ENCODE measurements at places on chromosomes 4 and X.

- DNase-seq: no peak
Measured at GRCh38 chrX:18640686-18641085, 31.2 kb downstream of the RS1 start.

DNA sequence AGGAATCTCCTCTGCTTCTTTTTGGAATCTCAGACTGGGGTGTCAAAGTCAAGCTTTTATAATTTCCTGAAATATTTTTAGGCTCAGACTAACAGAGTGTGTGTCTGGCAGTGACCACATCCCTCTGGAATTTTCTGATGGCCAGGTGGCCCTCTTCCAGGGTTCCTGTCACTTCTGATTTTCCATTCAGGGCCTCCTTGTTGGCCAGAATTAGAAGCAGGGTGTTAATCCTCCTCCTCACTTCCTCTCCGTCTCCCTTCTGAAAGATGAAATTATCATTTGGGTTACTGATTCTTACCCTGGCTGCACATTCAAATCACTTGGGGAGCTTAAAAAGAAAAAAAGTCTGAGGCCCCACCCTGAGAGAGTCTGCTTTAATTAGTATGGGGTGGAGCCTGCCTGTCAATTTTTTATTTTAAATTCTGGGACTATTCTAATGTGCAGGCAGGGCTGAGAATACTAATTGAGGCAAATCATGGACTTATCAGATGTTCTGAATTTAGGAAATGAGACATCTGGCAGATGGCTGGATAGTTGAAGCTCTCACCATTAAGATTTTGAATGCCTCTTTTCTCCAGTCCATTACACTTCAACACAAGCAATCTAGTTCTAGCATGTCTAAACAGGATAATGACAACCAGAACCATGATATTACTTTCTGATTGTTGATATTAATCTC, 43.2 kb downstream of the HAND2 start:
- DNase-seq: no peak

DNA sequence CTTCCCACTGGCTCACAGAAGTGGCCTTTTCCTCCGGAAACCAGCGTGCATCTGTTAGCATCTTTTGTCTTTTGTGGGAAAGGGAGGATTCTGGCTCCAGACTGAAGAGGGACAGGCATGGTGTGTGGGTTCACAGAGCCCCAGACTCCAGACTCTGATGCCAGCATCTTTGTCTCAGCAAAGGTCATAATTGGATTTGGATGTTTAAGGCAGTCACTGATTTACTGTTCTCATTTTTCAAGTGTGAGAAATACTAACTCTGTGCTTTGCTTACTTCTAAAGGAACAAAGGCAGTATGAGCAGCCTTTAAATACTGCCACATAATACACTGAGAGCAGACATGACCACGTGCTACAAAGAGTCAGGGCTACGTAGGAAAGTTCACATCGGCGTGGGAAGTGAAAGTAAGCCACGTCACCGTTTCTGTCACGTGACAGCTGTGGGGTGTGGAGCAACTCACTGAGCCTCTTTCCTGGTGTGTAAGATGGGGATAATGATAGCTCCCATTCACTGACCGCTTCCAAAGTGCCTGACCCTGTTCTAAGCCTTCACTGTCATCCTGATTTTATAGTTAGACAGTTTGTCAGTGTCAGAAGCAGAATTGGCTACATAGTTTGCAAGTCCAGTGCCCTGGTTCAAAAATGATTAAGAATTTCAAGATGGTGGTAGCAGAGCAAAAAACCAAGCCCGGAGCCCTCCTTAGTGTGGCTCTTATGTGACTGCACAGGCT, 24.8 kb upstream of the TMSB4X start:
- DNase-seq: no peak

- no peak for DNase-seq
Measured at GRCh38 chr4:5364406-5364805, 313.1 kb downstream of the STK32B start.

DNA sequence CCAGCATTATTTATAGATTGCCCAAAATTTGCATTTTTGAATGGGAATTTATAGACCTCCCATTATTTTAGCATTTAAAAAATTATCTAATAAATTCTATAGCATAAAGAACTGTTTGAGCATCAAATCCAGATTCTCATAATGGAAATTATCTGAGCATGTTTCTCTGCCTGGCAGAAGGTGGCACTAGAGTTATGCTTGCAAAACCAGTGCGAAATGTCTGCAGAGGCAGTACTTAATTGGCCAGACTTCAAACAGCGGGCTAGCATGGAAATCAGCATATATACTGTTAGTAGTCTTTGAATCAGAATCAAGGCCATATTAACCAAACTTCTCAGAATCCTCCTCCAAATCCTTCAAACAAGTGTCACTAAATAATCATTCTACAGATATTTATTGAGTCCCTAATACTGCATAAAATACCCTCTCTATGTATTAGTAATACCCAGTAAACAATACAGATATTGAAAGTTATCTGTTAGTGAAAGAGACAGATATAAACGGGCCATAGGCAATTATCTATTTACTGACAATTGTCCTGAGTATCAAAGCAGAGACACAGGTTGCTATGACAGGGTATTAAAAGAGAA, 78.7 kb upstream of the DCLK2 start:
- DNase-seq: no peak

- no peak for DNase-seq
Measured at GRCh38 chrX:47796433-47796906, 40.2 kb upstream of the ZNF81 start.

GRCh38 chr4:90603540-90603939, 476.3 kb downstream of the CCSER1 start:
- DNase-seq: no peak

DNA sequence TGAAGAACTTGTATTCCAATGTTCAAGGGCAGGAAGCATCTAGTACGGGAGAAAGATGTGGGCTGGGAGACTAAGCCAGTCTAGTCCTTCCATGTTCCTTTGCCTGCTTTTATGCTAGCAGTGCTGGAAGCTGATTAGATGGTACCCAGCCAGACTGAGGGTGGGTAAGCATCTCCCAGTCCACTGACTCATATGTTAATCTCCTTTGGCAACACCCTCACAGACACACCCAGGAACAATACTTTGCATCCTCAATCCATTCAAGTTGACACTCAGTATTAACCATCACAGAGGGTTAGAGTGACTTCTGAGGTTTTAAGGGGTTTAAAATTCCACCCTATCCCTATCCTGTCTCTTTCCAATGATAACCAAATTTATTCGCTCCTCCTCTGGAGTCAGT, 6.5 kb downstream of the HMGN5 start:
- no peak for DNase-seq

- DNase-seq: no peak
Measured at GRCh38 chrX:41616935-41617334, 71.8 kb upstream of the GPR34 start.

DNA sequence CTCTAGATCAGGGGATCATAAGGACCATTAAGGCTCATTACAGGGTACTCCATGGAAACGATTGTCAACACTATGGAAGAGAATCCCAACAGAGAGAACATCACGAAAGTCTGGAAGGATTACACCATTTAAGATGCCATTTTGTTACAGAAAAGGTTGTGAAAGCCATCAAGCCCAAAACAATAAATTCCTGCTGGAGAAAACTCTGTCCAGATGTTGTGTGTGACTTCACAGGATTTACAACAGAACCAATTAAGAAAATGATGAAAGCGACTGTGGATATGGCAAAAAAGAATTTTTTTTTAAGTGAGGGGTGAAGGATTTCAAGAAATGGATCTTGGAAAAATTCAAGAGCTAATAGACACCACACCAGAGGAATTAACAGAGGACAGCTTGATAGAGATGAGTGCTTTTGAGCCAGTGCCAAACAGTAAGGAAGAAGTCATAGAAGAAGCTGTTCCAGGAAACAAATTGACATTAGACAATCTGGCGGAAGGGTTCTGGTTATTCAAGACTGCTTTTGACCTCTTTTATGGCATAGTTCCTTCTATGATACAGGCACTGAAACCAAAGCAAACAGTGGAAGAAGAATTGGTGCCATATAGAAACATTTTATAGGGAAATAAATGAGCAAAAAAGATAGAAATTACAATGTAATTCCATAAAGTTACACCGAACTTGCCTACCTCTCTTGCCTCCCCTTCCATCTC, 17.3 kb upstream of the LSM6 start:
- DNase-seq: no peak

DNA sequence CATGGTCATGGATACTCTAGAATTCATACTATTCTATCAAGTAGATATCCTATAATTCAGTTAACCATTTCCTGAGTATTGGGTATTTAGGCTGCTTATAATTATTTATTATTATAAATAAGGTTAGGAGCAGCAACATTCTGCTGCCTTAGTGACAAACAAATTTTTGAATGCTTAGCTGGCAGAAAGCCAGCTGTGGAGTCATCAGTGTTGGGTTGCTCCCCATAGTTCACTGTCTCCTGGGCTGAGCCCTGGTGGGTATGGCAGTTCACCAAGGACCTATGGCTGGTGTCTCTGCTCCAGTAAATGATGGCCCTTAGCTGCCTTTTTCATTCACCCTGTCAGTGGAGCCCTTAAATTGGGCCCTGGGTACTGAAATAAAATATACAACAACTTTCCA, 61.8 kb downstream of the SMARCA5 start:
- no peak for DNase-seq

DNA sequence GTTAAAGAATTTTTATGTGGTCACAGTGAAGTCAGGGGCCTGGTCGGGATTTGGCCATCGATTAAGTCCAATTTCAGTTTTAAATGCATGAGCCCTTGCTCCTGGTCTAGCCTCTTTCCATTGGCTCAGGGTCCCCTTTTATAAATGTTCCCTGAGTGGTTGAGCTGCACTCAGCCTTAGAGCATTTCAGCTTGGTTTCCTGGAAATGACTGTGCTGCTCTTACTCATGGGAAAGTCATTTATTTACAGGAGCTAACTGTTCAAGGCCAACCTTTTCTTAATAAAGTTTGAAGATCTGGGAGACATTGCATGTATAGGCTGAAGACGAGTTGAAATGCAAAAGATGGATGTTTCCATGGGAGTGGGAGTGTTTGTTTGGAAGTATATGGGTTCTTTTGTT, 98.8 kb upstream of the CLNK start:
- DNase-seq: no peak

GRCh38 chr4:25523405-25523804, 132.2 kb upstream of the SLC34A2 start:
- no peak for DNase-seq

DNA sequence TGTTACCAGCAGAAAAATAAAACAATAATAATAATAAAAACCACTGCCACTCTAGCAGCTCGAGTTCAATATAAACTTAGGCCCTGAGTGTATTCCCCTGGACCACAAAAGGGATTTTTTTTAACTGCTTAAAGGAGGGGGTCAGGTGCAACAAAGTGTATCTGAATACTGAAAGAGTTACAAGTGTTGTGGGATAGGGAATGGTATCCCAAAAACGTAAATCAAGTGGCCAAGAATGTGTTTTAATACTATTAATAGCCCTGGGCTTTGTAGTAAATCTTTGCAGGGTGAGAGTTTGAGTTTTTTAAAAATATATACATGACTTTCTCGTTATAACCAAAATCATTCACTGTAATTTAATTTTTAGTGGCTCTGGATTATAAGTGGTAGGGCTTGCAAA, 860.1 kb upstream of the INTU start:
- no peak for DNase-seq

DNA sequence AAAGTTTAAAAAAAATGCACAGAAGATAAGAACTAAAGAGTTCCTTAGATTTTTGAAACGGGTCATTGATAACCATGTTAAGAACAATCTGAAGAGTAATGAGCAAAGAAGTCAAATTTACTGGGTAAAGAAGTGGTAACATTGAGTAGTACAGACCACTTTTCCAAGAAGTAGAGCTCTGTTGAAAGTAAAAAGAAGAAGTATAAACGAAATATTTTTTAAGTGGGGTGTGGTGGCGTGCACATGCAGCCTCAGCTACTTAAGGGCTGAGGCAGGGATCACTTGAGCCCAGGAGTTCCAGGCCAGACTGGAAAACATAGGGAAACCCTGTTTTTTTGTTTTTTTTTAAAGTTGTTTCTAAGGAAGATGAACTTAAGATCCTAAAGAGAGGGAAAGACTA, 68.5 kb downstream of the UBA6 start:
- no peak for DNase-seq

DNA sequence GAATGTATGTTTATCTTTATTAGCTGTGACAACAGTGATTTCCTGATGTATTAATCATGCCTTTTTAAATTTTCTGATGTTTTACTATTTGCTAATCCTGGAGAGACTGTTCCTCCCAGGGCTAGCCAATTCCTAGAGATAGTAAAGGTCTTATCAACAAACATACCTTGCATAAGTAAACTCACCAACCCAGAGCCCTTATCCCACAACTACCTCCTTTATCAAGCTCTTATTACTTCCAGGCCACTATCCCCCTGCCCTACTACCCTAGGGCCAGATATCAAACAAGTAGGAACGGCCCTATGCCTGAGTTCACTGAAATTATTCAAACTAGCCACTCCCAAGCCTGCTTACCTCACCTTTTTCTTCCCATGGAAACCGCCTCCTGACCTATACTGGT, 58.2 kb upstream of the NPNT start:
- DNase-seq: no peak

GRCh38 chr4:97720869-97721432, 422.3 kb downstream of the STPG2 start:
- DNase-seq: no peak

DNA sequence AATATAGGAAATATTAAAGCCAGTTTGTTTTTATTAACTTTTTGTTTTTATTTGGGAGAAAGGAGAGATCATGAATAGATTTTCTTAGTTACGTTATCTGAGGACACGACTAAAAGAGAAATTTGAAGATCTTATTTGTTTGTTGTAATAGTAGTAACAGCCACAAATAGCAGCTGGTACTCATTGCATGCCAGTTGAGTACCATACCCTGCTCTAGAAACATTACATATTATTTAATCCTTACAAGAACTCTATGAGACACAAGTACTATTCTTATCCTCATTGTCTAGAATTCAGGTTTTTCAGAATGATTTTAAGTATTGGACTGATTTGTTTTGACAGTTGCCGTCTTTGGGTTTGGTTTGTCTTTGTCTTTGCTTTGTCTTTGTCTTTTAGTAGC, 31.8 kb downstream of the USP53 start:
- no peak for DNase-seq

GRCh38 chr4:25075129-25075528, 44.4 kb upstream of the LGI2 start:
- DNase-seq: no peak

GRCh38 chrX:567891-568290, 62.7 kb upstream of the SHOX start:
- no peak for DNase-seq

- no peak for DNase-seq
Measured at GRCh38 chrX:22069586-22069985, 37.5 kb downstream of the PHEX start.

Measured in NCI-H1930 (cell line).